ENCODE measurements at places on chromosomes 1 and 21.

DNA sequence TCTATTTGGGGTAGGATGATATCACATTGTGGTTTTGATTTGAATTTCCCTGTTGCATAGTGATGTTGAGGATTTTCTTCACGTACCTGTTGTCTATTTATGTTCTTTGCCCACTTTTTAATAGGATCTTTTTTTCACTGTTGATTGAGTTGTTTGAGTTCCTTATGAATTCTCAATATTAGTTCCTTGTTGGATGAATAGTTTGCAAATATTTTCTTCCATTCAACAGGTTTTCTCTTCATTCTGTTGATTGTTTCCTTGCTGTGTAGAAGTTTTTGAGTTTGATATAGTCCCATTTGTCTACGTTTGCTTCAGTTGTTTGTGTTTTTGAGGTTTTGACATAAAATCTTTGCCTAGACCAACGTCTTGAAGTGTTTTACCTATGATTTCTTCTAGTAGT, 369.5 kb upstream of the CAMK1G start:
- no peak for DNase-seq

- DNase-seq = no peak
Observed at GRCh38 chr21:21175798-21176334, 177.7 kb downstream of the NCAM2 start.

DNA sequence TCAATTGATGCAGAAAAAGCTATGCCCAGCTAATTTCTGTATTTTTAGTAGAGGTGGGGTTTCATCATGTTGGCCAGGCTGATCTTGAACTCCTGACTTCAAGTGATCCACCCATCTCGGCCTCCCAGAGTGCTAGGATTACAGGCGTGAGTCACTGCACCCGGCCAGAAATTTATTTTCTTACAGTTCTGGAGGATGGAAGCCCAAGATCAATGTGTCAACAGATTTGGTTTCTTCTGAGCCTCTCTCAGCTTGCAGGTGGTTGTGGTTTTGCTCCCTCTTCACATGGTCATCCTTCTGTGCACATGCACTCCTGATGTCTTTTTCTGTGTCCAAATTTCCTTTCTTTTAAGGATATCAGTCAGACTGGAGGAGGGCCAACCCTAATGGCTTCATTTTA, 35.6 kb downstream of the SHCBP1L start:
- no peak for DNase-seq

DNA sequence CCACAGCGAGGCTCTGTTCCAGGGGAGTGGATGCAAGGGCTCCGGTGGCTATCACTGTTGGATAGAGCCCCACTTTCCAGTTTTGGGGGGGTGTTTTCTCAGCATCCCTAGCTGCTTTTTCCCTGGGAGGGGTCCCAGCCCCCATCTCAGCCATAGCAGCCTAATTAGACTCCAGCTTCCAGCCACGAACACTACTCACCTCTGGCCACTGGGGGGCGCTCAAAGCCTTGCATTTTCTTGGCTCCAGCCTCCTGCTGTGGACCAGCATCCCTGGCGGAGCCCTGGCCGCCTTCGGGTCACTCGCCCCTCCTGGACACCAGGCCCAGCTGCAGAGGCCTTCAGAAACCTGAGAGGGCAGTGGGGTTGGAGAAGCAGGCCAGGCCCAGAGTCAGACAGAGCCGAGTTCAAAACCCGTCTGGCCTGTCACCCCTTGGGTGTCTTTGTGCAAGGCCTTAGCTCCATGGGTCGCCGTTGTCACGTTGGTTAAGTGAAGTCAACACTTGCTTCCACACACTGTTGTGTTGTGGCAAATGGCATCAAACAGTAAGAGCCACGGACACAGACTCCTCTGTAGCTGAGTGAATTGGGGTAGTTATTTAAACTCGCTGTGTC, 93.5 kb upstream of the ACTL8 start:
- peak; percentile 55 for DNase-seq

- DNase-seq = peak; percentile 18
Observed at GRCh38 chr1:147539122-147539575, 2.2 kb upstream of the BCL9 start.

GRCh38 chr1:184888505-184888904, 85.8 kb downstream of the NIBAN1 start:
- no peak for DNase-seq

DNA sequence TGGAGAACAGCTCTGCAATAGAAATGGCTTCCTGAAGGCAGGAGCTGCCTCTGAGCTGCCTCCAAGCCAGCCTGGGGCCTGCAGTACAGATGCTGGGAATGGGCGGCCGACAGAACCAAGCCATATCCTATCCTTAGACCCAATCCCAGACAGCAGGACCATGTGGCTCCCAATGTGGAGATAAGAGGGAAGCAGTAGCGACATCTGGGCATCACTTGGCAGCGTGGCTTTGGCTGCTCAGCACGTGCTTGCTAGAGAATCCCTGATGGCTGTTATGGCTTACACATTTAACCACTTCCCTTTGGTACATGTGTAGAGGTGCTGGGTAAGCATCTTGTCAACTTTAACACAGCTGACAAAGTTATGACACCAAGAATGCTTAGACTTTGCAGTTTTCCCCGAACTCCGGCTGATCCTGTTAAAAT, 87.7 kb downstream of the MAN1C1 start:
- no peak for DNase-seq

- DNase-seq = no peak
Observed at GRCh38 chr1:235113183-235113917, 15.3 kb downstream of the TOMM20 start.

- DNase-seq = no peak
Observed at GRCh38 chr1:63892632-63893395, 119.0 kb downstream of the ROR1 start.

DNA sequence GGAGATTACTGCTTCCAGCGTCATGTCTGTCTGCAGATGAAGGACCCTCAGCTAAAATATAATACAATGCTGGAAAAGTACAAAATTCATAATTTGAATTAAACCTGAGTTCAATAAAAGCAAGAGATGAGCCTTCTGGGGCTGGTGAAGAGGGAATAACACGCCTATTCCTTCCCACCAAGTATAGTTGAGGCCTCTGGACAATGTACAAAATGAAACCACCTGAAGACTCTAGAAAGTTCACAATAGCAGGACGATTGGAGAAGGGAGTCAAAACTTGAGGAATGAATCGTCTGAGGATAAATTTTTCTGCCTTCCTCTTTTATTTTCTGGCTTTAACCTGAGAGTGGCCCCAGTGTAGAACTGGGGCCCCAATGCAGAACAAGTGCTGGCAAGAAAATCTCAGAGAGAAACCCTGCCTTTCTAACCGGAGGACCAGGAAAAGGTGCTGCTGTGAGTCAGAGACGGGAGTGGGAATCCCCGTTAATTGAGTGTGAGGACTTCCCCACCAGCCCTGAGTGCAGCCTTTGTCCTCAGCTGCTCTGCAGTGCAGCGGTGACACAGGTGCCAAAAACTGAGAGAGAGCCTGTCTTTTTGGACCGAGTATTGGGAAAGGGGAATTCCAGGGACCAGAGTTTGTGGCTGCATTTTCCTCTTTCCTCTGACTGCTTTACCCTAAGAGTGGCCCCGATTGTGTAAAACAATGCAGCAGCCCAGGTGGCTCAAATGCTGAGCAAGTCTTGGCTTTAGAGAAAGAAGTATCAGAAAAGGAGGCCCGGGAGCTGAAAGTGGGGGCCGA, 264.9 kb downstream of the DYRK1A start:
- DNase-seq = no peak

- DNase-seq = no peak
Observed at GRCh38 chr1:165885305-165885694, 57.9 kb downstream of the UCK2 start.

DNA sequence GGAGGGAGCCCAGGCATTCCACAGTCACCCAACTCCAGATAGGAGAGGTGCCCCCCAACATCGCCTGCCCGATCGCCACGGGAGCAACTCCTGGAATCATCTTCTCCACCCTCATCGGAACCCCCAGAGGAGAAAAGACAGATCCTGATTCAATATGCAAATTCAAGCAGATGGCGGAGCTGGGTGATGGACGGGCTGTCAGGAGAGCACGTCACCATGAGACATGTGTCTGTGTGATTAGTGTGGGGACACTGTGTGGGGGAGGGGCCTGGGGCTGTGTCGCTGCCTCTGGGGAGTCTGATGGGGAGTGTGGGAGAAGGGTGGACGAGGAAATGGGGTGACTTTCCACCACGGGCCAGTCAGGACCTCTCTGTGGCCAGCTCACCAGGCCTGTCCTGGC, 90.2 kb upstream of the CSF3R start:
- no peak for DNase-seq

DNA sequence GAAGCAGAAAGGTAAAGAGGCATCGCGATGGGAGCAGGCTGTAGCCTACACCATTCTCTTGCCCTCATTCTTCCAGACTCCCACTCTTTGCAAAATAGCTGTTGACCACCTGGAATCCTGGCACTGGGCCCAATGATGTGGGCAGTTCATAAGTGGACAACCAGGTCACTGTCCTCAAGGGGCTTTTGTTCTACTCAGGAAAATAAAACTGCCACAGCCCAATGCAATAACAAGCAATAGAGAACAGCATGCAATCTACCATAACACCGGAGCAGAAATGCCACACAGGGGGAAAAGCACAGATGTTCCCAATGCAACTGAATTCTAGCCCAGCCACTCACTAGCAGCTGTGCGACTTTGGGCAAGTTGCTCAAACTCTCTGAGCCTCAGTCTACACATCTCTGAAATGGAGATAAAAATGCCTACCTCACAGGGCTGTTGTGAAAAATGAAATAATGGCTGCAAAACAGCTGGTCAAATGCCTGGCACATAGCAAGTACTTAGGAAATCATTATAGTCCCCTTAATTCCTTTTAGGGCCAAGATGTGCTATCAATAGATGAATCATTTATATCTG, 56.7 kb downstream of the NENF start:
- DNase-seq = no peak

GRCh38 chr1:201659572-201659971, 120.6 kb downstream of the NAV1 start:
- no peak for DNase-seq

DNA sequence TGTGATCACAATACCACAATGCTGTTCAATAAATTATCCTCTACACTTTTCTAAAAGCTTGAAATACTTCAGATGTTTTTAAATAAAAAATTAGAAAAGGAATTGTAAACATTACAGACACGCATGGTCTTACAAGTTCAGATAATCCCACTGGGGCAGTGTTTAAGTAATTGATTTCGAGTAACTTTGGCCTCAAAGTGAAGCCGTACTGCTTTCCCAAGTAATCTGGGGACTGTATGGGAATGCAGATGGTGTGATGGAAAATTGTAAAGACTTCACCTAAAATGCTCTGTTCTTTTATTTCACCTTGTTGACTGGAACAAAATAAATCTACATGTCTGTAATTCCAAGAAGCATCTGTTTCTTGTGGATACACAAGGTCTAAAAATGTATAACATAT, 401.7 kb upstream of the LYPLAL1 start:
- DNase-seq = no peak

DNA sequence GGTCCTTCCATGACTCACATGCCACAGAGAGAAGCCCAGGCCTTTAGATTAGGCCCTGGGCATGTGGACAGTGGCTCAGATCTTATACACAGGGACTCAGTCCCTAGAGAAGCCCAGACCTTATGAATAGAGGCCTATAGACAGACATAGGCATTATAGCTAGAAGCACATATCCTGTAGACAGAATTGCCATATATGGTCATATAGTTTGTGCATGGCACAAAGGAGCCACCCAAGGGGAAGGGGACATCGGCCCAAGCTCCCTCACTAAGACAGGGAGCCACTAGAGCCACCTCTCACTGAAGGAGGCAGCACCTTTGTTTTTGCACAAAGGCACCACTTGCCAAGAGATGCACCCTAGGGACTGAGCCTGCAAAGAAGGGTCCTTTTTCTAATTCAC, 2.3 kb upstream of the EFNA3 start:
- DNase-seq = no peak

DNA sequence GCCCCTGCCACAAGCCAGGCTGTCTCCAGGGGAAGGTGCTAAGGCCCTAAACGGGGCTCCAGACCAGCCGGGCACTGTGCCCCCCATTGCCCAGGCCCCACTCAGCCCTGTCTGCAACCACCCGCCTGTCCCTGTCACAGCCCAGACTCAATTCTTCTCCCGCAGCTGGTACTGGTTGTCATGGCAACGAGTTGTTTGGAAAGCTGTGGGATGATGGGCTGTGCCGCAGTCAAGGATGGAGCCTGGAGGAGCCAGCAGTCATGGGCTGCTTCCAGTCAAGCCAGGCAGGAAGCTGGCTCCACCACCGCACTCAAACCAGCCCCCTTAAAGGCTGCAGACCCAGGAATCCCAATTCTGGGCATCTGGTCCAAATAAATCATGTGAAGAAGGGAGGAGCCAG, 4.2 kb downstream of the SPOCD1 start:
- no peak for DNase-seq

- no peak for DNase-seq
Observed at GRCh38 chr21:35398346-35398982, 349.4 kb upstream of the RUNX1 start.

- DNase-seq = no peak
Observed at GRCh38 chr21:36692835-36693488, 6.0 kb upstream of the SIM2 start.

GRCh38 chr1:80640978-80641377, 1159.8 kb upstream of the ADGRL2 start:
- DNase-seq = no peak

DNA sequence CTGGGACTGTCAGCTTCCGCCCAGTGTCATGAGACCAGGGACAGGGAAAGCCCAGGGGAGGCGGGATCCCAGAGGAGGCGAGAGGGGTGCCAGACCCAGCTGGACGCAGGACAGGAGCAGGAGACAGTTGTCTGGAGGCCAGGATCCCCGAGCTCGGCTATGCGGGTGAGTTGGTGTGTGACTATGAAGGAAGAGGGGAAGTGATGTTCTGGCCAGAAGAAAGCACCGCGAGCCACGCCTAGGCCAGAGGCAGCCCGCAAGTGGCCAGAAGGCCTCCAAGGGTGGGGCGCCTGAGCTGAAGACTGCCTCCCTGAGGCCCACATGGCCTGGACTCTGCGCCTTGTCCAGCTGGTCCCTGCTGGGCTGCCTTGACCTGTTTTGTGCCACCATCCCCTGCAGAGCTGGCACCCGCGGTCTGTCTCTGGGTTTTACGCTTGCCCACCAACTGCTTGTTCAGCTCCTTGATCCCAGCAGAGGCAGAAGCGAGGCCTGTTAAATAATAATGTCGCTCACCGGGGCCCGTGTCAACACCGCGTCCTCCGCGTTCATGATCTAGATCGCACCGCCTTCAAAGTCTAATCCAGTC, 85.2 kb upstream of the ACTL8 start:
- no peak for DNase-seq

DNA sequence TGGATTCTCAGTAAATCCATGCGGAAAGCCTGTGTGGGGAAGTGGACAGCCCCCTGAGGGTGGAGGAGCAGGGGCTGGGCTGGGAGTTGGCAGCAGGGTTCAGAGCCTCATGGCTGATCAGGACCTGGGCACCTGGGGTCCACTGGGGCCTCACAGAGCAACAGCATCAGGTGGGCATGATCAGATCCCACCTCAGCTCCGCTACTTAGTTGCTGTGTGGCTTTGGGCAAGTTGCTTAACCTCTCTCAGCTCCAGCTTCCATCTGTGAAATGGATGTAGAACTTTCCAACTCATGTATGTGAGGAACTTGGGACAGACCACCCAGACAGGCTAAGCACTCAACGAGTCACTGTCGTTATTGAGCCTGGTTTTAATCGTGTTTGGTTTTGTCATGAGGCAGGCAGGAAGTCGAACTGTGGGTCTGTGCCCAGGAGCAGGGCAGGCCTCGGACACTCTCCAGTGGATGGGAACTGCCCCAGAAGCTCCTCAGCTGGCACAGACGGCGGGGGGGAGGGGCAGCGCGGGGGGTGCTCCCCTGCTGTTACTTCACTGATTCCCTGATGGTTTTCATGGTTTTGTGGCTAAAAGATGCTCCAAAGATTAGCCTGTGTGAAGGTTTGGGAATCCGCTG, 155.8 kb upstream of the TMEM51 start:
- DNase-seq = no peak

- no peak for DNase-seq
Observed at GRCh38 chr1:190003376-190003775, 474.3 kb downstream of the BRINP3 start.

- no peak for DNase-seq
Observed at GRCh38 chr1:6286266-6286665, 25.4 kb upstream of the GPR153 start.

All from Caco-2 (cell line).